Endothelial cell (in vitro differentiated cells): ENCODE measurements at places on chromosomes 3 and 15. TPM values are rescaled to one million over a fixed set of nuclear protein-coding genes. Genes with fewer than 3 reads are reported as not detected.

GOLGA6L4 gene
- 8.3 TPM for total RNA-seq

- DNase-seq: no peak
Observed at GRCh38 chr3:171000281-171000680, 26.2 kb downstream of the SLC2A2 start.

DNA sequence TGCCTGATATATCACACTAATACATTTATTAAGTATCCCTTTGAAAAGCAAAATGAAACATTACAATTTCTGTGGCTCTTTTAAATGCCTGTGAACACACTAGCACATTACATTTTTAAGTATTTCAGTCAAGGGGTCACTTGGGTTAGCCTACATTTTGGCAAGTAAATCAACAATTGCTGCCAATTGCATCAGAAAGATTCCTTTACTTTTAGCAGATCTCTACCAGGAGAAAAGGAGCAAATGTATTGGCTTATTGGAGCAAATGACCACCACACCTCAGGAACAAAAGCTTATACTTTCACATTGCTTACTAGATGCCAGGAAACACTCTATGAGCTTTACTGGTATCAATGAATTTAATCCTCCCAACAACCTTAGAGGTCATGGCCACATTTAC, 947.1 kb downstream of the FHIT start:
- no peak for DNase-seq

DNA sequence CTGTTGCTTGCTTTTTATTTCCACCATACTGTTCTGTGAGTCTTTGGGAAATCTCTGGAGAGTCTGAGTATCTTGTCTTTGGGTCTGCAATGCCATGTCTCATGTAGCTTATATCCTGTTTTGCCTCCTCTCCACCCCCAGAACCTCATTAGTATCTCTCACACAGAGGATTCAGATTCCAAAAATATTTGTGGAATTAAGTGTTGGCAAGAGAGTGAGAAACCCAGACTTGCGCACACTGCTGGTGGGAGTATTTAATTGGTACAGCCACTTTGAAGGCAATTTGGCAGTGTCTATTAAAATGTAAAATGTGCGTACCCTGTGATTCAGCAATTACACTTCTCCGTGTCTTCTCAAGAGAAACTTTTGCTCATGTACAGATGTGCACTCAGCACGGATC, 68.6 kb downstream of the ZNF621 start:
- DNase-seq: no peak

- DNase-seq: no peak
Observed at GRCh38 chr15:67049351-67050044, 15.9 kb upstream of the SMAD3 start.

CPNE9 gene
- total RNA-seq: 0.31 TPM

LOXL1 gene
- total RNA-seq: 156 TPM

- DNase-seq: no peak
Observed at GRCh38 chr15:36347272-36347858, 232.1 kb upstream of the CDIN1 start.

DNA sequence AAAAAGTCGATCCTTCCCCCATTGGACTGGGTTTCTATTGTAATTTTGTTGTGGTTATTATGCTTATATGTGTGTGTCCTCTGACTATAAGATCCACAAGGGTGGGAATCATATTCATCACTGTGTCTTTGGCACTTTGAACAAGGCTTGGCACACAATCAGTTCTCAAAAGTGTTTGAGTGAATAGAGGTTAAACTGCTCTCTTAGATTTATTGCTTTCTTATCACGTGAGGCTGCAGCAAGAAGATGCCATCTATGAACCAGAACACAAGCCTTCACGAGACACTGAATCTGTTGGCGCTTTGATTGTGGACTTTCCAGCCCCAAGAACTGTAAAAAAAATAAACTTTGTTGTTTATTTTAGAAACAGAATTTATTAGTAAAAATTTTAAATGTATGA, 295.0 kb upstream of the MDFIC2 start:
- DNase-seq: no peak

TMEM108 gene
- total RNA-seq: 14.2 TPM

GRCh38 chr15:81216422-81216821, 19.7 kb downstream of the IL16 start:
- no peak for DNase-seq

GRCh38 chr3:197718891-197719290, 17.8 kb downstream of the RUBCN start:
- no peak for DNase-seq

DNA sequence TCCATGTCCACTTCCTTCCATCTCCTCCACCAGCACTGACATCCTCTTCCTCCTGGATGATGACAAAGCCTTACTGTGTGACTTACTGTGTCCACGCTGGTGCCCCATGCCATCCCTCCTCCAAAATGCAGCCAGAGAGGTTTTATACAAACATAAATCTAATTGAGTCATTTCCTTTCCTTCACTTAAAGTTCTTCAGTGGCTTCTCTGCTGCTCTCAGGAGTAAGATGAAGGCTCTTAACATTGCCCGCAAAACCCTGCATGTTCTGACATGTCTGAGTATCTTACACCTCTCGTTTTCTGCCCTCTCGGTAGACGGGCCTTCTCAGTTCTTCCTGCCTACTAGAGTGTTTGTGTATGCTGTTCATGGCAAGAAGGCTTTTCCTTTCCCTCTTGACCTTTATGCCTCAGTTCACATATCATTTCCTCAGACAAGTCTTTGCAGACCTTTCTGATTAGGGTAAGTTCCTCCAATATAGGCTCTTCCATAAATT, 175.5 kb downstream of the CFAP20DC start:
- no peak for DNase-seq

- no peak for DNase-seq
Observed at GRCh38 chr3:52321481-52321880, 5.4 kb downstream of the DNAH1 start.

DNA sequence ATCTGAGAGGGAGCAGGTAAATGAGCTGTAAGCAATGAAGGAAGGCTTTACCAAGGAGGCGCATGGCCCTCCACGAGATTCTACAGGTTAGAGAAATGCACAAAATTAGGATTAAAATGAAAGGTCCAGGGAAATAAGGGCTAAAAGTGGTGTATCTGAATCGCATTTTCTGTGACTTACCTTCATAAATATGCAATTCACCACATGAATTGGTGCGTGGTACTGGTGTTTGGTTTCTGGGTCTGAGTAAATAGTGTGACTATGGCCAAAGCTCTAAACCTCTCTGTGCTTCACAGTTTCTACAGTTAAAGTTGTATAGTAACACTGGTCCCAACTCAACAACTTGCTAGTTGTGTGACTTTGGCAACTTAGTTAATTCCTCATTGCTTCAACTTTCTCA, 8.1 kb downstream of the ARPP21 start:
- no peak for DNase-seq

IDH2 gene
- 133 TPM for total RNA-seq

DNA sequence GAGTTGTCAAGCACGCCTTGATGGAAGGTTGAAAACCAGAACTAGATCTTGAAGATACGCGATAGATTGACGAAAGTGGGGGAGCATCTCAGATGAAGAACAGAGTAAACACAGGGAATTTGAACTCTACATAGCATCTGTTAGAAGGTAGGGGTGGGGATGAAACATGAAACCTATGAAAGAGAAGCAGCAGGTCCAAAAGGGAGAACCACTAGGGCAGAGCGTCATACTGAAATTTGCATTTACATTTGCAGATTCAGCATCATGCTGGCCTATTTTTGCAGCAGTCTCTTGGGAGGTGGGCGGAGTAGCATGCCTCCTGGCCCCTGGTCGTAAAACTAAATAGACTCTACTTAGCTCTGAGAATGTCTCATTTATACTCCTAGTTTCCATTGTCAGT, 46.1 kb upstream of the RASGRP1 start:
- no peak for DNase-seq

- no peak for DNase-seq
Observed at GRCh38 chr3:100506355-100506754, 13.9 kb downstream of the TMEM45A start.

CIDEC gene
- total RNA-seq: not detected

MAP2K1 gene
- total RNA-seq: 139 TPM

DPPA2 gene
- 0.64 TPM for total RNA-seq

DNA sequence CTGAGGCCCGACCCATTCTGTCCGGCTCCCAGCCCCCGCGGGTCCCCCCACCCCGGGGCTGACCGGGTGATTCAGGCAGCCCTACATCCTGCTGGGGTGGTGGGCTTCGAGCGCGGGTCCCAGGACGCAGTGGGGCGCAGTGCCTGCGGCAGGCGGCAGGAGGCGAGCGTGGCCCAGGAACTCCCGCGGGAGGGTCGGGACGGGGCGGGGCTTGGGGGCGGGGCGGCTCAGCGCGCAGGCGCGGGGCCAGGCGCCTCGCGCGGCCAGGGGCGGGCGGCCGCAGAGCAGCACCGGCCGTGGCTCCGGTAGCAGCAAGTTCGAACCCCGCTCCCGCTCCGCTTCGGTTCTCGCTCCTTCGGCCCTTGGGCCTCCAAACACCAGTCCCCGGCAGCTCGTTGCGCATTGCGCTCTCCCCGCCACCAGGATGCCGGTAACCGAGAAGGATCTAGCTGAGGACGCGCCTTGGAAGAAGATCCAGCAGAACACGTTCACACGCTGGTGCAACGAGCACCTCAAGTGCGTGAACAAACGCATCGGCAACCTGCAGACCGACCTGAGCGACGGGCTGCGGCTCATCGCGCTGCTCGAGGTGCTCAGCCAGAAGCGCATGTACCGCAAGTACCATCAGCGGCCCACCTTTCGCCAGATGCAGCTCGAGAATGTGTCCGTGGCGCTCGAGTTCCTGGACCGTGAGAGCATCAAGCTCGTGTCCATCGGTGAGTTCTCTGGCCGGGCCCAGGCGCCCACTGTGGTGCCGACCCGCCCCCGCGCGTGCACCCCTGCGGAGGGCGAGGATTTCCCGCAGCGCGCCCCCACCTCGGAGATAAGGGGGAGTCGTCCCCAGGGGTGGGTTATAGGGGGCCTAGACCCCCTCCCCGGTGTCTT, at the start of gene FLNB:
Gene FLNB, plus strand, starts transcription at position 282 of the 885 bp plus-strand sequence. Its CDS starts 143 bp downstream, at position 425.
- DNase-seq: peak; percentile 93

ADAMTS7 gene
- total RNA-seq: 55.1 TPM

- no peak for DNase-seq
Observed at GRCh38 chr3:128931046-128931445, 51.6 kb downstream of the ACAD9 start.

GRCh38 chr15:89490814-89491315, 5.5 kb downstream of the RHCG start:
- no peak for DNase-seq

DNA sequence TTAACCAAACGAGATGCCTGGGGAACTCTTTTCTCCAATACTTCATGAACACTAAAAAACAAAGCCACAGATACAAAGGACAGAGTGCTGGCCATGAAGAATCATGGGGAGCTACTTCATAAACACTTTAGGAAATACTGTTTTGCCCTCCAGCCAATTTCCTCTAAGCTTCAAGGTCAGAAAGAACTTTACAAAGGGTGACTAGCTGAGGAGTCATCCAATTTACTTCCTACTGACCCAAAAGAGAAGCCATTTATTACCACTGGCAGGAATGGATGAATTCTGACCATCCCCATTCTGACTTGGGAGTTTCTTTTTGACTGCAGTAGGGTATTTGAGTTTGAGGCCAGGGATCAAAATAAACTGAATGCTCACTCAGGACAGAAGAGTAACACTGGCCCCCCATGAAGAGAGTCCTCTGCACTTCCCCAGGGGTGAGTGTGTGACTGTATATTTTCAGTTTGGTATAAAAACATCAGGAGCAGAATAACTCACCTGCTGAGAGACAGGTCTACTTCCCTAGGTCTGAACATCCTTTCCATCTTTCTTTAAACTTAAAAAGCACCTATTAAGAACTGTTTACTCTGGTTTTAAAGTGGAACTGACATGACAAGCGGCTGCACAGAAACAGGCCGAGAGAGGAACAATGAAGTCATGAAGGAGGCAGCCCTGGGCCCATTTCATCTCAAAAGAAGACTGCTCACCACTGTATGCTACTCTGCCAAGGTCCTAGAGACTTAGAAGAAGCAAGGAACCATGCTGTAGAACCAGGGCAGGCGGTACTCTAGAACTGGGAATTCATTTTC, 203.6 kb downstream of the TNIK start:
- DNase-seq: no peak

DNA sequence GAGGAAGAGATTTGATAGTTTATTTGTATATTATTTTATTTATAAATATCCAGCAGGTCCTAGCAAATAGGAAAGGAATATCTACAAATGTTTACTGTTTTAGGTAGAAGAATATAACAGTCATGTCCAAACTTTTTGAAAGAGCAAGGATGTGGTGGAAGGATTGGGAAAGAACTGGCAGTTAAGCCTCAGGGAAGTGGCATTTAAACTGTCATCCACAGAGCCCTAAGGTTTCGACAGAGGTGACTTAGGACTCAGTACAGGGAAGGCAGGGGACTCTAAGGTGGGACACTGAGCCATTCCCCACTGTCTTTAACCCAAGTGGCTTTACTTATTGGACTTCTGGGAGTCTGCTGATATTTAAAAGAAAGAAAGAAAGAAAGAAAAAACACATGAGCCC, 11.8 kb upstream of the TMEM87A start:
- DNase-seq: no peak

DNA sequence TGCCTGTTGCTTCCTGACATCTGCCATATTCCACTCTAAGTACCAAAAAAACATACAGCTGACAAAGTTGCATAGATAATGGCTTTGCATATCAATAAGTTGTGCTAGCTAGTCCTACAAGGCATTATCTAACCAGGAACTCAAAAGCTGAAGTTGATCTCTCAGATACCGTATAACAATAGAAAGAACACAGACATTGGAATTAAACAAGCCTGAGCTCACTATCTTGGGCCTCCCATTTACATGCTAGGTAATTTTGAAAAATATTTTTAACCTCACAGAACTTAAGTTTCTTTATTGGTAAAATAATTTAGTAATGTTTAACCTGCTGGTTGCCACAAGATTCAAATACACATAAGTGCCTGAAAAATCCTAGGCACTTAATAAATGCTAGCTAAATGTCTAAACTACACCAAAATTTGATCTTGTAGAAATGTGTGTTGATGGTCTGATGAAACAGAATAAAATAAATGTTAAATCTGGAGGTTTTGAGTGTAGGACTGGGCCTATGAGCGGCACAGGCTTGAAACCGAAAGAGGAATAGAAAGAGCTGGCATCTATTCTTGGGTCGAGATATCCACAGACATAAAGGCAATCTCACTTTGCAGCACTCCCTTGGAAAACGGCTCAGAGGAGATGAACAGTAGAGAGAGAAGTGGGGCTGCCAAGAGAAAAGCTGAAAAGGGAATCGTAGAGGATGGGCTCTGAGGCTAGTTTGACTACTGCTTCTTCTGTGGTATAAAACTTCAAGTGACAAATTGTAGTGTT, 29.9 kb upstream of the TTC14 start:
- no peak for DNase-seq

TGM5 gene
- total RNA-seq: not detected

- peak; percentile 51 for DNase-seq
Observed at GRCh38 chr3:50264383-50264963, 4.5 kb upstream of the SEMA3B start.

IQCF5 gene
- not detected for total RNA-seq

ITIH4 gene
- 8.2 TPM for total RNA-seq

PLA1A gene
- total RNA-seq: 0.80 TPM

- DNase-seq: peak; percentile 56
Observed at GRCh38 chr3:80733522-80734176, 965.9 kb upstream of the ROBO1 start.

GRCh38 chr3:16911916-16912315, 27.2 kb downstream of the PLCL2 start:
- no peak for DNase-seq
